ENCODE measurements at places on chromosomes 12 and 14. TPM values are rescaled to one million over a fixed set of nuclear protein-coding genes. Genes with fewer than 3 reads are reported as not detected.

The CCDC177 gene
- under 0.01 TPM for total RNA-seq

The PSMA6 gene
- 314 TPM for total RNA-seq

The PPP1R36 gene
- total RNA-seq: 0.28 TPM

The SERPINA6 gene
- total RNA-seq: not detected

The FBXL14 gene
- total RNA-seq: 11.9 TPM

The RNASE2 gene
- not detected for total RNA-seq

The NRIP2 gene
- 0.28 TPM for total RNA-seq

The DHRS1 gene
- 9.0 TPM for total RNA-seq

The DCAF4 gene
- 25.7 TPM for total RNA-seq

The TMEM52B gene
- under 0.01 TPM for total RNA-seq

The PROX2 gene
- not detected for total RNA-seq

The C3AR1 gene
- 0.56 TPM for total RNA-seq

The CAPZA3 gene
- total RNA-seq: not detected

The STXBP6 gene
- 7.7 TPM for total RNA-seq
